T-helper 9 cell (primary cell): ENCODE measurements at places on chromosomes 5 and 9.

DNA sequence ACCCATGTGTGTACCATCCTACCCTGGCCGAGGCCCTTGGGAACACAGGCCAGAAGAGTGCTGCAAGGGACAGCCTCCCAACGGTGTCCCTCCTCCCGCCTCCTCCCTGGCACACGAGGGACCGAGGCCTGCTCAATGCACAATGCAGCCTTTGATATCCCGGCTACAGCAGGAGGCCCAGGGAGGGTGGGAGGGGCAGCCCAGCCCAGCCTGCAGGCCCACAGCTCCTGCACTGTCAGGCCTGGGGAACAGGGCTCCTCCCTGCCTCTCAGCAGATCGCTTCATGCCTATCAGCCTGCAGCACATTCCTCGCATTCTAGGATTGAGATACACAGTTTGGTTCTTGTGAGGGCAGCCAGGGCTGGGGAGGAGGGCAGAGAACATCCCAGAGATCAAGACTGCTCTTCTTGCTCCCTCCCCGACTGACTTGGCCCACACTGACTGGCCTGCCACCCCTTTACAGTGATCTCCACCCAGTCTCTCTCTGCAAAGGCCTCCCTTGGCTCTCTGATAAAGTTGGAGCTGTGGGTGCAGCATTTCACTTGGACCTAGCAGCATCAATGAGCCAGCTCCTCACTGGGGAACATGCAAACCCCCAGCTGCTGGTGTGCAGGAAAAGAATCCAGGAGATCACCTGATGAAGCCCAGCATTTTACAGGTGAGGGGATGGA, at the start of gene SH3TC2:
TSS of gene SH3TC2 (minus strand) at position 46 of the 671 bp plus-strand sequence. CDS start at position 6, 40 bp downstream.
- no peak for DNase-seq

GRCh38 chr5:132239776-132240175, 12.1 kb upstream of the P4HA2 start:
- no peak for DNase-seq

- DNase-seq, result no peak
These were observed 184.2 kb upstream of the TMEM161B start for GRCh38 chr5:88452820-88453219.

GRCh38 chr5:13278148-13278547, 666.3 kb downstream of the DNAH5 start:
- no peak for DNase-seq

- DNase-seq, result no peak
These were observed 721.5 kb upstream of the DMAC1 start for GRCh38 chr9:8521112-8521511.

DNA sequence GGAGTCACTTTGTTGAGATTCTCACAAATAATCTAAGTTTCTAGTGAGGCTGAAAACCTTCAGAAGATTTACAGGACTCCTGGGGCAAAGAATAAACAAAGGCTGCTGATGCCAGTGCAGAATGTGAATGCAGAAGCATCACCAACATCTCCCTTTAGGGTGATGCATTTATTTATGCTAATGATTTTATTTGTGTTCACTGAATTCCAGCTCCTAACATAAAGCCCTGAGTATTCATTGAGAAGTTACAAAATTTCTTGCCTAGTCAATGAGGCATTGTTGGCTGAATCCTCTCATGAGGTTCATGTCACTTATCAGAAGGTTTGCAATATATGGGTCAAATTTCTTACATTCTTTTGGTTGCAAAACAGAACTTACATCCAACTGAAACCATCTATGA, 70.0 kb downstream of the GRIN3A start:
- no peak for DNase-seq

- no peak for DNase-seq
These were observed 164.1 kb downstream of the HSD17B3 start for GRCh38 chr9:96137671-96138429.

GRCh38 chr9:2824564-2824963, 19.3 kb downstream of the PUM3 start:
- DNase-seq, result no peak

GRCh38 chr9:105293408-105293807, 49.0 kb downstream of the SLC44A1 start:
- DNase-seq, result no peak

DNA sequence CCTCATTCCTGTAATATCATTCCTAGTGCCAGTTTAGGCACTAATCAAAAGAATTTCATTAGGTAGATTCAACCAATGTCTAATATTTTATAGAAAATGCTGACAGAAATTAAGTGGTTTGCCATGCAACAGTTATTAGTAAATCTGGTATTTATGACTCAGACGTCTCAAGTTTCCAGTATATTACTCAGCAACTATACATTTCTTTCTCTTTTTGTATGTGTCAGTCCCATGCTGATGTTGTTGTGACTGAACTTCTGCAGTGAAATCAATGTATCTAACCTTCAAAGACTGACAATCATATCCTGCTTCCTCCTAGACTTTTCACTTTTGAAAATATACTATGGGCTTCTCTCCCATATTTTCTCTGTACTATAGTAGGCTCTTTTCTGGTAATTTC, 822.5 kb downstream of the NR2F1-AS1 start:
- no peak for DNase-seq

DNA sequence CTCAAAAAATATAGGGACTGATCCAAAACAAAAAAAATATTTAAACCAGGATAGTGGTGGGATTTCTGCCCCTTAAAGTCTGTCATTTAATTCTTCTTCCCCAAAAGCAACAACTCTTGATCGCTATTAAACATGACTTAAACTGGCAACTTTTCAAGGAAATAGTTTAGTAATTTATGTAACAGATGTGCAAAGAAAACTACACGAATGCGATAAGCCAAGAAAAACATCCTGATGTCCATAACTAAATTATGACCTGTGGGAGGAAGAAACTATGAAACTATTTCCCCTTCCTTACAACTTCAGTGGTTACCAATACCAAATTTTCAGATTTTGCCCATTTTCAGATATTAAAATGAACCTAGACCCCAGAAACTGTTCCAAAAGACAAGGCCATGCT, 31.5 kb downstream of the CLINT1 start:
- DNase-seq, result no peak

GRCh38 chr9:27671636-27672035, 98.4 kb upstream of the C9orf72 start:
- DNase-seq, result no peak

- DNase-seq, result peak; percentile 20
These were observed 47.6 kb downstream of the ACO1 start for GRCh38 chr9:32431940-32432555.

- no peak for DNase-seq
These were observed 45.7 kb downstream of the CXXC5 start for GRCh38 chr5:139693676-139694364.

DNA sequence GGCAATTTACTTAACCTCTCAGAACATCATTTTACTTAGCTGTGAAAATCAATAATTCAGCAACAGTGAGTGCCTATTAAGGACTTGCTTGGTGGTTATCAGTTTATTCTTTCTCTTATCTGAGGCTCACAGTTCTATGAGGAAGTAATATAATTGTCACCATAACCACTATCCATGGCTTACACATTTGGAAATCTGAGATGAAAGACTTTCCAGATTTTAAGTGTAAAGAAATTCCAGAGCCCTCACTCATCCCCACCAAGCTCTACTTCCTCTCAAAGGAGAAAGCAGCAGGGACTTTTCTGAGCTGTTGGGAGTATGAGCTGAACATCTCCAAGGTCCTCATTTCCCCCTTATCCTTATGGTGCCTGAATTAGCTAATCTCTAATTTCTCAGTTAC, 321.5 kb downstream of the FBXL7 start:
- DNase-seq, result no peak

DNA sequence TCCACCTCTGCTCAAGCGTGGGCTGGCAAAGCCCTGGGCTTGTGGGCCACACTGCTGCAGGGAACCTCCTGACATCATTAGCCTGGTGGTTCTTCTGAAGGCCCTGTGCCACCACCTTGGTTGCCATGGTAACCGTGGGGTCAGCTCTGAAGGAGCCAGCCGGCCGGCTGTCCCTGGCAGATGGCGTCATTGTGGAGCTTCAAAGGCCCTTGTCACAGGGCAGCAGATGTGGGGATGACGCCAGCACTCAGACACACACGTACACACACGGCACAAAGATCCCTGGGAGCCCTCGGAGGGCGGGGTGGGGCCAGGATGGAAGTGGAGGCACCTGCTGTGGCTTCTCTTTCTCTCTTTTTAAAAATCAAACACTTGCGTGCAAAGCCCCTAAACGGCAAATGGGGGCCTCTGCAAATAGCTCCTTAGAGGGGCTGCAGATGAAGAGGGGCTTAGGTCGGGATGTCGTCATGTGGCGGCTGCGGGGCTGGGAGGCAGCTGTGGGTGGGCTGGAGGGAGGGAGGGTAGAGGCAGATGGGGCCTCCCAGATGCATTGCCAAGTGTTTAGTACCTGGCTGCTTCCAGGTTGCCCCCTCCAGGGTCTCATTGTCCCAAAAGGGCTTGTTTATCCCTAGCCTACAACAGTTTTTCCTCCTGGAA, 19.5 kb upstream of the RPL26L1 start:
- DNase-seq, result no peak

DNA sequence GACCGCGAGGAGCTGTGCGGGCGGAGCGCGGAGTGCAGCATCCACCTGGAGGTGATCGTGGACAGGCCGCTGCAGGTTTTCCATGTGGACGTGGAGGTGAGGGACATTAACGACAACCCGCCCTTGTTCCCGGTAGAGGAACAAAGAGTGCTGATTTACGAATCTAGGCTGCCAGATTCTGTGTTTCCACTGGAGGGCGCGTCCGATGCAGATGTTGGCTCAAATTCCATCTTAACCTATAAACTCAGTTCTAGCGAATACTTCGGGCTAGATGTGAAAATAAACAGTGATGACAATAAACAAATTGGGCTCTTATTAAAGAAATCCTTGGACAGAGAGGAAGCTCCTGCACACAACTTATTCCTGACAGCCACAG, 590 bp downstream of the PCDHA6 start:
- DNase-seq, result no peak

DNA sequence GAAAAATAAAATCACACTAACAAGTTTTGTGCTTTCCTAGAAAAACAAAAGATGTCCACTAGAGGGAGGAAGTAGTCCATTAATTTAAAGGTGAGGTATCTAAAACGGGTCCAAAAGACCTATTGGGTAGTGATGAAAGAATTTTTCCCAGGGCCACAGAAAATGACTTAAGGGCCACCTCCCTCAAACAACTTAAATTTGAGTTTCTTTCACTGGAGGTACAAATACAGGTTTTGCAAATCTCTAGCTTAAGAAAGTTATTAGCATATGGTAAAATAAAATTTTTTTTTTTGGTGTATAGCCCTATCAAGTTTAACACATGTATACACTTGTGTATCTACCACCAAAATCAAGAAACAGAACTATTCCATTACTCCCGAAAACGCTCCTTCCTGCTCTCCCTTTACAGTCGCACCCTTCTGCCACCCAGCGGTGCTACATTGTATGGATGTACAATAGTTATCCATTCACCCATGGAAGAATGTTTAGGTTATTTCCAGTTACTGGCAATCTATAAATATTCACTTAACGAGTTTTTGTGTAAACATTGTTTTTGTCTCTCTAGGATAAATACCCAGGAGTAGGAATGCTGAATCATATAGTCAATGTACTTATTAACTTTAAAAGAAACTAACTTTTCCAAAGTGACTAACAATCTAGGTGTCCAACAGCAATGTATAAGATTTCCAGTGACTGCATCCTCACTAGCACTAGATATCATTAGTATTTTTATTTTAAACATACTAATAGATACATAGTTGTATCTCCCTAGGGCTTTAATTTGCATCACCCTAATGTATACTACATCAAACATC, 21.9 kb downstream of the DEPDC1B start:
- no peak for DNase-seq

GRCh38 chr9:9846557-9846956, 766.2 kb downstream of the PTPRD start:
- no peak for DNase-seq
